Non-pigmented ciliary epithelial cell (primary cell): ENCODE measurements at places on chromosomes 13 and 19.

DNA sequence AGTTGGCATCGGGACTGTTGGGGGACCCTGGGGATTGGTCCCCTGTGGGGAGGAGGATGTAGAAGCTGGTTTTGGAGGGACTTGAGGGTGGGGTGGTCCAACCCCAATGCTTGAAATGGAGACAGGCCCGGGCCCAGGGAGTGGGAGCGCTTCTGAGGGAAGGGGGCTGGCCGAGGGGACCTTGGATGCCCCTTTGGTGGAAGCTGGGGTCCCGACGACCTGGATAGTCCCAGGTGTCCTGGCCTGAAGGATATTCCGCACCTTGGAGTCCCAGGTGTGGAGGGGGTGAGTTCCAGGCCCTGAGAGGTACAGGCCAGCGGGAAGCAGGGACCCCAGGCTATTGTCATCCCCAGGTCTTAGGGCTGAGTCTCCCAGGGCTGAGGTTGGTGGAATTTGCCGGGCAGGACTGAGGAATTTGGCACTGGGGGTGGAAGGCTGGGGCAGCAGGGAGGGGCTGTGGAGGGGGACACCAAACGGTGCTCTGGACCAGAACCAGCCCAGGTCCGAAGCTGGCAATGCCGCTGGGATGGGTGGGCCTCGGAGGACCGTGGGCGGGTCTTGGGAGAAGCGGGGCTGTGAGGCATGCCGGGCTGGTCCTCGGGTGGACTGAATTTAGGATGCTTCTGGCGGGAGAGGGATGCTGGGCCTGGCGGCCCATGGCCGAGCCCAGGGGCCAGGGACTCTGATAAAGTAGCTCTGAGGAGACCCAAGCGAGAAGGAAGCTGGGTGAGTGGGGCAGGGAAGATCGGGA is 1.8 kb downstream of the HDGFL2 start:
- no peak for DNase-seq

- no peak for DNase-seq
Observed at GRCh38 chr13:29817604-29818378, 32.6 kb downstream of the UBL3 start.

DNA sequence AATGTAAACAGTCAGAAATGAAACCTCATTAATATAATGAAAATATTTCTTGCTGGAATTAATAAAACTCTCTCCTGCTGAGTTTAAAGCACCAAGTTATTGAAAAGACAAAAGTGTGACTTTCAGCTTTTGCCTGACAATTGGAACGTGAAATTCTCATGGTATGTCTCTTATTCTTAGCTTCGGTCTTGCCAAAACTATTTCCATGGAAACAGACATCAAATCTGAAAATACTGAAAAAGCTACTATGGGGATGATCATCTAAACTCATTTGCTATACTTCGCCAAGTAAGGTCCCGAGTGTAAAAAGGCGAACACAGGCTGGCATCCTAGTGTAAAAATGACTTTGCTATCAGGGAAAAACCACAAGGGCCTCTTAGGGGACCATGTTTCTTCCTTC is 22.8 kb downstream of the HTR2A start:
- DNase-seq = no peak

DNA sequence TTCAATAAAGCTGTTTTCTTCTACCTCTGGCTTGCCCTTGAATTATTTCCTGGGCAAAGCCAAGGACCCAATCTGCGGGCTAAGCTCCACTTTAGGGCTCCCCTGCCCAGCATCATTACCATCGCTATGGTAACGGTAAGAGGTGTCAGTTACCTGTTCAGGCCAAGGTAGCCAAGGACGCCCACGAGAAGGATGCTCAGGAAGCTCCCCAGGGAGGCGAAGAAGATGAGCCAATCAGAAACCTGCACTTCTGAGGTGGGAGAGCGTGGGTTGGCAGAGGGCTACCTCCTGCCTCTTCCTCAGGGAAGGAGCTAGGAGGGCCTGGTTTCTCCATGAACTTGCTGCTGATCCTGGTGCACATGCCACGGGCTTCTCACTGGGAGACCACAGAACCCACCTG is 24.7 kb downstream of the IL12RB1 start:
- DNase-seq = no peak

- no peak for DNase-seq
Observed at GRCh38 chr19:19009951-19010350, 23.4 kb downstream of the SUGP2 start.

GRCh38 chr13:88745011-88745410 is 1073.8 kb downstream of the SLITRK5 start:
- DNase-seq = no peak

GRCh38 chr19:3580156-3580934 is 4.9 kb upstream of the GIPC3 start:
- DNase-seq = peak; percentile 83

GRCh38 chr19:29623726-29624488 is 17.8 kb downstream of the POP4 start:
- no peak for DNase-seq

DNA sequence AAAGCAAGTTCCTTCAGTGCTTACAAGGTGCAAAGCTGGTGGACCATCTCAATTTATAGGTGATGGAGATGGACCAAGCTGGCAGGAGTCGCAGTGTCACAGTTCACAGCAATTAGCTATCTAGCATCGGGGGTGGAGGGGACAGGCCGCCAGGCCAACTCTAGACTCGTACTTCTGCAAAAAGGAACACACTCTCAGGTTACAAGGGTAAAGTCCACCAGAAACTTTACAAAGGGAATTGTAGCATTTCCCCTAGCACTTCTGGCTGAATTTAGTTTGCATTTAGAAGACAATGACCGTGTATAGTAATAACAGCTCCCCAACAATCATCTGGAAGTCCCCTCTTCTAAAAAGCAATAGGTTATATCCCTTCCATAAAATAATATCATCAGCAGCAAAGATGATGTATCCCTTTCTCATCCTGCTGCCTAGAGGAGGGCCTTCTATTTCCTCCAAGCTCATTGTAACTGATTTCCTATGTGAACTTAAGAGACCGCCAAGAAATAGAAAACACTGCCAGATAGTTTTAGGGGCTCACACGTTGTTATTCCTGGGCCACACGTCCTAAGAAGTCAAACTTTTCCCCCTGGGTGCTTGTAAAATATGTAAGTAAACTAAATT is 8.5 kb upstream of the DOCK9 start:
- no peak for DNase-seq

- peak; percentile 14 for DNase-seq
Observed at GRCh38 chr13:45861322-45861721, 9.8 kb upstream of the SIAH3 start.

- DNase-seq = no peak
Observed at GRCh38 chr13:27228131-27228530, 23.2 kb upstream of the RPL21 start.

- no peak for DNase-seq
Observed at GRCh38 chr19:15419413-15420025, 731 bp upstream of the AKAP8L start.

DNA sequence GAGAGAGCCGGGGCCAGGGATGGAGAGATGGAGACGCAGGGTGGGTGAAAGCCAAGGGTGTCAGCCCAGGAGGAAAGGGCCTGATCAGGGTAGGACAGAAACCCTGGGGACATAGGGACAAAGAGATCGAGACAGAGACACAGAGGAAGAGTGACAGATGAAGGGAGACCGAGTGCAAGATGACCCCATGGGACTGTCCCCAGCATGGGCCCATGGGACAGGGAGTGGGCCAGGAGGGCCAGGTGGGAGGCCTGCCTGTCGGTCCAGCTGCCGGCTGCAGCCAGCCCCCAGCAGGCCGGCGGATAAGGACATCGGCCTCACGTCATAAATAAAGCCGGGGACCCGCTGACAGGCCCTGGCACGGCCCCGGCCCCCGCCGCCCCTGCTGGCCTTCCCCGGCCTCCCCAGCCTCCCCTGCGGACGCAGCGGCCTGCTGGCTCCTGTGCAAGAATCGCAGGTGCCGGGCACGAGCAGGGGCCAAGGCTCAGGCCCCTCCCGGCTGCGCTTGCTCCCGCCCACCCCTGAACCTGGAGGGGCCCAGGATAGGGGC is 6.3 kb downstream of the REX1BD start:
- no peak for DNase-seq

DNA sequence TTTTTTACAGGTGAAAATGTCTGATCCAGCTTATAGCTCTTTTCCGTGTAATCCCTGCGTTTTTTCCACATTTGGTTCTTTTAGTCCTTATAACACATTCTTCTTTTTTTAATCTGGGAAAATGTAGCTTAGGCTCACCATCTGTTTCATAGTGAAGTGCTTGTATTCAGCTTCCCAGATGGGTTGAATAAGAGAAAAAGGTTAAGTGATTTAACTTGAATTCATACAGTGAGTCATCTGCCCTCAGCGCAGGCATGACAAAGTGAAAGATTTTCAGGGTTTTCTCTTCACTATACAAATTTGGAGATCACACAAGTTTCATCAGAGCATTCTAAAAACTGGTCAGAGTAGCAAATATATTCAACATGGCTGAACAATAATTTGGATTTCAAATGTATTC is 224.8 kb downstream of the SPRY2 start:
- DNase-seq = peak; percentile 41

DNA sequence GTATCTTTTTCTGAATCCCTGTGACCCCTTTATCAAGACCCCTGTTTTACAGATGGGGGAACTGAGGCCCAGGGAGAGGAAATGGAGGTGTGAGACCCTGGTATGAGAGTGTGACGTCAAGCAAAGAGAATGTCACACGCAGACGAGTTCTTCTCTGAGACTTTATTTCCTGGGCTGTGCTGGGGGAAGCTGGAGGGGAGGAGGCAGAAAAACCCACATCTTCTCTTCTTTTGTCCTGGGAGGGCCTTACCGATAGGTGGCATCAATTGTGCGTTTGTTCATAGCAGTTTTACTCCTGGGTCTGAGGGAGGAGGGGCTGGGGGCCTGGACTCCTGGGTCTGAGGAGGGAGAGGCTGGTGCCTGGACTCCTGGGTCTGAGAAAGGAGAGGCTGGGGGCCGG is 4.9 kb upstream of the KLK15 start:
- DNase-seq = no peak

DNA sequence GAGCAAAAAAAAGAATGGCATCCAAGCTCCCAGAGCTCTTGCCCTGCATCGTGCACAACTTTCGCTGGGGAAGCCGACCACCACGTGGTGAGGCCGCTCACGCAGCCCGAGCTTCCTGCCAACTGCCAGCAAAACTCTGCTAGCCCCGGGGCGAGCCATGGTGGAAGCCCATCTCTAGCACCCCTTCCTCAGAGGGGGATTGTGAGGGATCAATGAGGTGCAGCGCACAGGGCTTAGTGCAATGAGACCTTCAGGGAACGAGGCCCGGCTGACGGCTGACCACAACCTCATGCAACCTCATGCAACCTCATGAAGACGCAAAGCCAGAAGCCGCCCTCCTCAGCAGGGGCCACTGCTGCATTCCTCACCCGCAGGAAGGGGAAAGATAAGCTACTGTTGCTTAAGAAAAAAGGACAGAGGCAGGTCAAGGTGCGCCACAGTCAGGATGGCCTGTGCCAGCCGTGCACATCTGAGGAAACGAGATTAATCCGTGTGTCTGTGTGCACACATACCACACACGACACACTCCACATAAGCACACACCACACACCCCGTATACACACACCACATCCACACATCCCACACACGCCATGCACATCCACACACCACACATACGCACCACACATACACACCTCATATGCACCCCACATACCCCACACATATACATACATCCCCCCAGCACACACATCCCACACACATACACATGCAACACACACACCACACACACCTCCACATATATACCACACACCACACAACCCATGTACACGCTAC is 9.6 kb downstream of the HSPBP1 start:
- DNase-seq = no peak

DNA sequence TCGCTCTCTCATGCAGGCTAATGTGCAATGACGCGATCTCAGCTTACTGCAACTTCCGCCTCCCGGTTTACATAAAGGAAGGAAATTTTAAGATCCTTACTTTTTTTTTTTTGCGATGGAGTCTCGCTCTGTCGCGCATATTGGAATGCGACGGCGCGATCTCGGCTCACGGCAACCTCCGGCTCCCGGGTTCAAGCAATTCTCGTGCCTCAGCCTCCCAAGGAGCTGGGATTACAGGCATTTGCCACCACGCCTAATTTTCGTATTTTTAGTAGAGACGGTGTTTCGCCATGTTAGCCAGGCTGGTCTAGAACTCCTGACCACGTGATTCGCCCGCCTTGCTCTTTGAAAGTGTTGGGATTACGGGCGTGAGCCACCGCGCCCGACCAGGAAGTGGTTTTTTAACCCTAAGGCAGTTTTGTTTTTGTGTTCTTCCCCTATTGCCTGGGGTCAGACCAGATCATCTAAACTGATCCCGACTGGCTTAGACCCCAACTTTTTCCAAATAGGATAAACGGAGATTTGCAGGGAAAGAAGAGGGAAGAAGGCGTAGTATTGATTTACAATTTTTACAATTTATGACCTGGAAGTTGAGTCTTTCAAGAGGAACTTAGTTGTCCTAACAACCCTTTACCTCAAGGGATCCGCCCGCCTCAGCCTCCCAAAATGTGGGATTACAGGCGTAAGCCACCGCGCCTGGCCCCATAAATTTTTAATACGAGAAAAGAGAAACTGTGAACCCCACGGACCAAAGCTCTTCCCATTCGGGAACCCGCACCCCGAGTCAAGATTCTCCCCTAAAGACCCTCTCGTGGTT is 142.0 kb downstream of the ZNF737 start:
- no peak for DNase-seq

DNA sequence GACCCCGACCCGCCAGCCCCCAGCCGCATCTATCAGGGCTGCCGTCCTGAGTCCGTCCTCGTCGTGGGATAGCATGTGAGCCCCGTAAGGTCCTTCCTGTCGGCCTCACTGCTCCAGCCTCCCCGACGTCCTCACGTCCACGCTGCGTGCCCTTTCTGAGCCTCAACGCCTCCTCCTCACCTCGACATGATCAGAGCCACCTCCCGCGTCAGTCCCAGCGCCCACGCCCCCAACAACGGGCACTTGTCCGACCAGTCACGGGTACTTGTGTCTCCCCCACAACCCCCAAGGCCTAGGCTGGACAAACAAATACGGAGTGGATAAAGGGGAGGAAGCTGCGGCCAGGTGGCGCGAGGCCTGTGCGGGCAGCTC is 665 bp downstream of the ZNF497 start:
- DNase-seq = no peak

DNA sequence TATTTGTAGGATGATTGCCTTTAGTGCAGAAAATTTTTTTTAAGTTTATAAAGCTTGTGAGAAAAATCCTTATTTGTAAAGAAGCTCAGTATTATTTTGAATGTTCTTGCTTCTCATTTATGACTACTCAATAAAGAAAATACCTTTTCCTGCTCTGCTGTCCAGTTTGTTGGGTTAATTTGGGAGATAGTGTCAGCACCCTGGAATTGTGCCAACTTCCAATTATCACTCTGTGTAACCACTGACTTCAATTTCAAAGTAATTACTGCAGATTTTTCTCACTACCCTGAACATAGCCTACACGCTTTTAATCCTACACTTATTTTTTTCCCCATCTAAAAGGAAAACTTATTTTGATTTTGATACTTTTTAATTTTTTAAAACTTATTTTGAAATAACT is 93.1 kb downstream of the GGACT start:
- no peak for DNase-seq

GRCh38 chr19:13960863-13961784 is 8.8 kb downstream of the DCAF15 start:
- DNase-seq = no peak

GRCh38 chr13:61192826-61193225 is 222.8 kb downstream of the PCDH20 start:
- DNase-seq = no peak

GRCh38 chr13:25771641-25772478 is 280.0 kb downstream of the SHISA2 start:
- DNase-seq = no peak

GRCh38 chr19:46898731-46899130 is 37.9 kb downstream of the ARHGAP35 start:
- DNase-seq = no peak
